Skeletal muscle tissue (tissue), 5 donors: ENCODE measurements at places on chromosomes 16 and 17. TPM values are rescaled to one million over a fixed set of nuclear protein-coding genes. Genes with fewer than 3 reads are reported as not detected.

The CCL5 gene
- 0.52 TPM for total RNA-seq

The CD300LB gene
- total RNA-seq = not detected

The MYH8 gene
- total RNA-seq = 3,493 TPM

The EFCAB5 gene
- 2.6 TPM for total RNA-seq

The MAPT gene
- total RNA-seq = 4.7 TPM

The KRT40 gene
- 6.3 TPM for total RNA-seq

The IGSF6 gene
- 3.1 TPM for total RNA-seq

The SLC52A1 gene
- not detected for total RNA-seq

The TAT gene
- total RNA-seq = not detected

The PLCG2 gene
- 8.4 TPM for total RNA-seq

The KCNJ18 gene
- total RNA-seq = not detected
